ENCODE measurements at places on chromosomes 1 and 21. TPM values are rescaled to one million over a fixed set of nuclear protein-coding genes. Genes with fewer than 3 reads are reported as not detected.

DNA sequence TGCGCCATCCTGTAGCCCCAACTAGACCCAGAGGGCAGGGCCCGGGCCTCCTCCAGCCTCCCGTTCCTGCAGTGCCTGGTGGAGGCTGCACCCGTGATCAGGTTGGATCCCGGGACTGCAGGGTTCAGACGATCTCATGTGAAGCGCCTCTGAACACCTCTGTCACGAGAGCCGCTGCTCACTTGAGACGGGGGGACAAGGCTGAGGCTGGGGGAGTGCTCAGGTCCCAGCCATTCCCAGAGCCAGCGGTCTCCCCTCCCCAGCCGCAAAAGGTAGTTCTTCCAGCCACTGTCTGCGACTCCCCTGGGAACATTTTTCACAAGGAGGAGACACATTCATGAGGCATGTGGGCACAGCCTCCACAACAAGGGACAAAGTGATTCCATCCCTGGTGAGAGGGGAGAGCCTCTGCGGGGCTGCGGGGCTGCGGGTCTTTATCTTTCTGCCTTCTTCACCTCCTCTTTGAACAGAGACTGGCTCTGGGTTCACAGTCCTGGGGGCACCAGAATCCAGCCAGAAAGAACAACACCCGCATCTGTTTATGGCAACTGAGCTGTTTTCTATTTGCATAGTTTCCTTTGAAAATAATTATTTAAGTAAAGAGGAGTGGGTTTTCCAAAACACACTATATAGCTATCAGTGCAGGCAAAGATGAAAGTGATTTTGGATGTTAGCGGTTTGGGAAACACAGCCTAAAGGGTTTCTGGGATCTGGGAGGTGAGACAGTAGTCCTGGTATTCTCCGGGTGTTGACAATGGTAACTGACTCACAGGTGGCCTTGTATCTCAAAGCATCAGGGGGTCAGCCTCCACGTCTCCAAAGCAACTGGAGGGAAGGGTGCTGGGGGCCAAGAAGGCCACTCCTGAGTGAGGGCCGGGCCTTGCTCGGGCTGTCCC is 13.0 kb upstream of the LDLRAP1 start:
- DNase-seq = no peak

DNA sequence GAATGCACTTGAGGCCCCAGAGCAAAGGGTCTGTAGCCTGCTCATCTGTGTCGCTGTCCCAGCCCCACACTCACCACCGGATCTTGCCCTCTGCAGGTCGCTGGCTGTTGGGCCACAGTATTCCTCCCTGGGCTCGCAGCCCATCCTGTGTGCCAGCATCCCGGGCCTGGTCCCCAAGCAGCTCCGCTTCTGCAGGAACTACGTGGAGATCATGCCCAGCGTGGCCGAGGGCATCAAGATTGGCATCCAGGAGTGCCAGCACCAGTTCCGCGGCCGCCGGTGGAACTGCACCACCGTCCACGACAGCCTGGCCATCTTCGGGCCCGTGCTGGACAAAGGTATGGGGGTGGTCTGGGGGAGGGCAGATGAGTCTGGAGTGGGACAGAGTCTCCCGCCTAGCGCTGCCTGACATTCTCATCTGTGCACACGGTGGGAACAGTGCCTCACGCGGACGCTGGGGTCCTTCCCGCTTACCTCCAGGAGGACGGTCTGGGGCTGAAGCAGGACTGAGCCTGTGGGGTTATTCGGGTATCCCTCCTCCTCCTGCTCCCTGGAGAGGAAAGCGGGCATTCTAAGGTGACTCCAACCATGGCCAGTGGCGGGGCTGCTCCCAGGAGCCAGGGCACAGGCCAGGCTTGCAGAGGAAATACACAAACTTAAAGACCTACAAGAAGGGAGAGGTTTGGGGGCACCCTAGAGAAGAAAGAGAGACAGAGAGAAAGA is 15.9 kb downstream of the WNT3A start:
- no peak for DNase-seq

- no peak for DNase-seq
These were observed 7.3 kb downstream of the CTRC start for GRCh38 chr1:15445390-15446122.

DNA sequence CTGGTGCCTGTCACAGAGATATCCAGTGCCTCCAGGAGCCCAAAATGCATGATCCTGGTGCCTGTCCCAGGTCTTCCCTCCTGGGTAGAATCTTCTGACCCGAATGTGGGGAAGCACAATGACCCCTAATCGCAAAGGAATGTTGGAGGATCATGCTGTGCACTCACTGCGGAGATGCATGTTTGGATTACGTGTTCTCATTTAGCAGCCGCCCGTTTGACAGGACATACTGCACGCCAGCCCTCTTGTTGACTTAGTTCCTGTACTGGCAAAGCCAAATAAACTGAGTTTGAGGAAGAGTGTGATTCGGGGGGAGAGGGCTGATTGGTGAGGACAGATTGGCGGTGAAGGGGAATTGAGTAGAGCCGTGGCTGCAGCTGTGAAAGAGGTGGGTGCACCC is 85.9 kb upstream of the SIM2 start:
- no peak for DNase-seq

DNA sequence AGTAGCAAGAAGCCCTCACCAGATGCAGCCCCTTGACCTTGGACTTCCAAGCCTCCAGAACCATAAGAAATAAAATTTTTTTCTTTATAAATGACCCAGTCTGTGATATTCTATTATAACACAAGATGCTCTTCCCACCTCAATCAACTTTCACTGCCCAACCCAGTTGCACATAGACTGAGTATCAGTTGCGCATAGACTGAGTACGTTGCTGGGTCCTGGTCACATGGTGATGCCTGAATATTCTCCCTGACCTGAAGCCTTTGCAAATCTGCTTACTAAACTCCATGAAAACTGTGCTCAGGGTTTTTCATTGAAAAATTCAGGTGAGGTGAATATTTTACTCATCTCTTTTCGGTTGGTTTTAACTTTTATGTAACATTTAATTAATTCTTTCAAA is 59.2 kb downstream of the ETS2 start:
- no peak for DNase-seq

UTS2 gene
- total RNA-seq = not detected

OR2M3 gene
- not detected for total RNA-seq
